ENCODE measurements at places on chromosomes 5 and 9.

- DNase-seq, result no peak
These were observed 158.8 kb downstream of the FGF18 start for GRCh38 chr5:171578049-171578828.

DNA sequence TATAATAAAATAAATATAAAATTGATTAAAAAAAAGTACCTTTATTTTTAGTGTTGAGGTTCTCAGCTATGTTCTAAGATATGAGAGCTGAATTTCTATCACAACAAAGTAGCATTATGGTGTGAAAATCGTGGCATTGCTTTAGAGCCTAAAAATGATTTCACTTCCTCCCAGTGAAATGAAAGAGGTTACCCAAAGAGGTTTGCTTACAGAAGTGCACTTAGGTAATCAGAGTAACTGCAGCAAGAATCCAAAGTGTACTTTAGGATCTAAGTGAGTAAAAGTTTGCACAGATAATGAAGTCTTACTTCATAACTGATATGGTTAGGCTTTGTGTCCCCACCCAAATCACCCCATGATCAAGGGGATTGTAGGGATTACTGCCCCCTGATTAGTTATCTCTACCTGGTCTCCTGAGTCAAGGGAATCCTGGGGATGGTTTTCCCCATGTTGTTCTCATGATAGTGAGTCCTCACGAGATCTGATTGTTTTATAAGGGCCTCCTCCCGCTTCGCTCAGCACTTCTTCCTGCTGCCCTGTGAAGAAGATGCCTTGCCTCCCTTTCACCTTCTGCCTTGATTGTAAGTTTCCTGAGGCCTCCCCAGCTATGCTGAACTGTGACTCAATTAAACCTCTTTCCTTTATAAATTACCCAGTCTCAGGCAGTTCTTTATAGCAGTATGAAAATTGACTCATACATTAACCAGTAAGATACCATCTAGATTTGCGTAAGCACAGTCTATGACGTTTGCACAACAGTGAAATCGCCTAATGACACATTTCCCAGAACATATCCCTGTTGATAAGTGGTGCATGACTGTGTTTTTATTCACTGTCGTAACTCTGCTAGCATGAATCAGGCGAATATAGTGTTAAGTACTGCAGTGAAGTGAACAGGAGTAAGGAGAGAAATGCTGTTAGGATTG is 40.3 kb upstream of the LRRC70 start:
- no peak for DNase-seq

DNA sequence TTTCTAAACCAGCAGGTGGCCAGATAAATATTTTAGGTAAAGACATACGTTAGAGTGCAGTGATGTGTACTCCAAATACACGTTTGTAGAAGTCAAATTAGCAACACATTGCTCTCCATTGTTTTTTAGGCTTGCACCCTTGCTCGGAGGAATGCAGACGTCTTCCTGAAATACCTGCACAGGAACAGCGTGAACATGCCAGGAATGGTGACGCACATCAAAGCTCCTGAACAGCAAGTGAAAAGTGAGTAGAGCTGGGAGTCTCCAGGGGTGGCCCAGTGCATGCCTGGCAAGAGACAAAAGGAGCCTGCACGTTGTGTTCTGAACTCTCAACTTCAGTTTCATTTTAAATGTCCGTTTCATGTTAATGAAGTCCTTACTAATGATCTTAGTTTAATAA is 207.5 kb upstream of the OTULINL start:
- DNase-seq, result no peak

DNA sequence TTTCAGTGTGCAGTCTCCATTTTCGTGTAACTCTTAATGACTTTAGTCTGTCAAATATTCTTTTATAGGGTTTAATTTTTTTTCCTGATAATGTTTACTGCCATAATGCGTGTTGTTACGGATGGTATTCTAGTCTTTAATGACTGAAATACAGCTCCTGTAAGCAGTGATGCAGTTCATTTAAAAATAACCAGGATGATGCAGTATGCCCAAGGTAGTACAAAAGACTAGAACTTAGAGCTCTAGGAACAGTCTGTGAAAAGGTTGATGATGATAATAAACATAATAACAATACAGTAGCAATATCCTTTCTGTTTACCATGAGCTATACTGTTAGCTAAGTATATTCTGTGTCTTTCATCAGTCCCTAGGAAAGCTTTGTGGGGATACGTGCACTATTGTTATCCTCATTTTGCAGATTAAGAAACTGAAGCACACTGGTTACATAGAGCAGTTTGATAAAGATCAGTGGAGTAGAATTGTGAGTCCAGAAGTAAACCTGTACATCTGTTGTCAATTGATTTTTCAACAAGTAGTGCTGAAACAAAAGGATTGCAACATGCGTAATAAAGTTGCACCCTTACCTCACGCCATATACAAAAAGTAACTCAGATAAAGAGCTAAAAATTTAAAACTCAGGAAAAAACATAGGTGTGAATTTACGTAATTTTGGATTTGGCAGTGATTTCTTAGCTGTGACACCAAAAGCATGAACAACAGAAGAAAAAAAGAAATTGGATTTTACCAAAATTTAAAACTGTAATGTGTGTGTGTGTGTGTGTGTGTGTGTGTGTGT is 64.5 kb downstream of the MTREX start:
- DNase-seq, result no peak

- no peak for DNase-seq
These were observed 105.6 kb downstream of the VCAN start for GRCh38 chr5:83577036-83577636.

DNA sequence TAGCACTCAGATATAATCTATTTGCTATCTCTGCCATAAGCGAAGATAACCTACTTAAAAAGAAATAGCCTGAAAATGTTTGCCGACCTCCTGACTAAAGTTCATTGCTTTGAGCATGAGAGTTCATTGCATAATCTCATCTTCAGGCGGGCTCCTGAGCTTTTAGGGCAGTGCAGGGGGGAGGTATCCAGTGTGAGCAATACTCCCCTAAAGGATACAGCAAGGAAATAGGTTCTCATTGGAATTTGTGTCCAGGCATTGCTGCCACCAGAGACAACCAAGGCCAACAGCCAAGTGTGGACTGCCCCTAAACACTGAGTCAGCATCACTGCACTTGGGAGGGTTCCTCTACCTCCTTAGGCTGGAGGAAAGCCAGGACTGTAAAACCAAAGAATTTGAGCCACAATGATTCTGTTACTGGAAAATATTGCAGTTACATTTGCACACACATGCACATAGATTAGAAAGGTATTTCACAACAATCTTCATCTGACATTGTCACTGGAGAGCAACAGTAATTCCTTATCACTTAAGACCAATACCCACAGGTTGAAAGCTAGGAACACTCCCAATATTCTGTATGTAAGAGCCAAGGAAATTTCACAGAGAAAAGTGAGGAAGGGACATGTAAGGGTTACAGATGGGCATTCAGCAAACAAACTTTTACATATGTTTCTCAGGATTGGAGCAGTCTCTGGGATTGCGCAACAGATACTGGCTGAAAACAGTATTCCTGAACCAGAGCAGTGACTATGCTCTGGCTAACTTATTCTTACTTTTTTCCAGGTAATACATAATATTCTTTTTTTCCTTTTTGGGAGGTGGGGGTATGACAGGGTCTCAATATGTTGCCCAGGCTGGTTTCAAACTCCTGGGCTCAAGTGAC is 98.6 kb upstream of the TLE1 start:
- DNase-seq, result no peak

Measured in CMK (cell line).